GM12865 (cell line): ENCODE measurements at places on chromosomes 2 and 18.

DNA sequence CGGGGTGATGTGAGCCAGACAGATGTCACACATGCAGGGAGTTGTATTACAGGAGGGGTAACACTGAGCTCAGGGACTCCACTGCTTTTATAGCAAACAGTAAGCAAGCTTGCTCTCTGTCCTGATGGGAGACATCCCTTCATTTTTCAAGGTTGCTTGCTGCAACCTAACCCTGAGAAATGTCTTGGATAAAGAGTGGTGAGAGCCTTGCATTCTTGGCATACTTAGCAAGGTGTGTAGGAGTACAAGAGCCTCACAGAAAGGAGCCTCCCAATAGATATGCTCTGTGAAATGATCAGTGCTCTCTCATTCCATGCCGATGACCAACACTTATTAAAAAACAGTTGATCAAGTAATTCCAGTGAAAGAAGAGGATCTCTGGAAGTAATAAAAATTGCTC is 8.1 kb downstream of the PFN4 start:
- no peak for DNase-seq

GRCh38 chr18:57533006-57533867 is 53.3 kb downstream of the FECH start:
- DNase-seq: no peak

- DNase-seq: no peak
Observed at GRCh38 chr2:193505620-193506019, 1310.9 kb upstream of the TMEFF2 start.

DNA sequence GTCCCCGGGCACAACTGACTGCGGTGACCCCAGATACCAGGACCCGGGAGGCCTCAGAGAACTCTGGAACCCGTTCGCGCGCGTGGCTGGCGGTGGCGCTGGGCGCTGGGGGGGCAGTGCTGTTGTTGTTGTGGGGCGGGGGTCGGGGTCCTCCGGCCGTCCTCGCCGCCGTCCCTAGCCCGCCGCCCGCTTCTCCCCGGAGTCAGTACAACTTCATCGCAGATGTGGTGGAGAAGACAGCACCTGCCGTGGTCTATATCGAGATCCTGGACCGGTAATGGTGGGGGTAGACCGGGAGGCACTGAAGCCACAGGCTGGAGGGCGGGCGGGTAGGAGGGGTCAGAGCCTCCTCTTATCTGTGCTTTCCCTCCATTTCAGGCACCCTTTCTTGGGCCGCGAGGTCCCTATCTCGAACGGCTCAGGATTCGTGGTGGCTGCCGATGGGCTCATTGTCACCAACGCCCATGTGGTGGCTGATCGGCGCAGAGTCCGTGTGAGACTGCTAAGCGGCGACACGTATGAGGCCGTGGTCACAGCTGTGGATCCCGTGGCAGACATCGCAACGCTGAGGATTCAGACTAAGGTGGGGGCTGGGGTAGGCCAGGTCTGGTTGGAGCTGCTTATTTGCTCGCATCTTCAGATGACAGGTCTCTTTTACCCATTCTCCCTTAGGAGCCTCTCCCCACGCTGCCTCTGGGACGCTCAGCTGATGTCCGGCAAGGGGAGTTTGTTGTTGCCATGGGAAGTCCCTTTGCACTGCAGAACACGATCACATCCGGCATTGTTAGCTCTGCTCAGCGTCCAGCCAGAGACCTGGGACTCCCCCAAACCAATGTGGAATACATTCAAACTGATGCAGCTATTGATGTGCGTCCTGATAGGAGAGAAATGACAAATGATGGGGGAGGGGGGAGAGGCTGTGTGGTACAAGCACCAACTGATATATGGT is 780 bp downstream of the HTRA2 start:
- peak; percentile 90 for DNase-seq

GRCh38 chr2:34093790-34094189 is 494.7 kb upstream of the FAM98A start:
- peak; percentile 5 for DNase-seq

- peak; percentile 20 for DNase-seq
Observed at GRCh38 chr2:73821669-73822068, 7.1 kb upstream of the STAMBP start.

DNA sequence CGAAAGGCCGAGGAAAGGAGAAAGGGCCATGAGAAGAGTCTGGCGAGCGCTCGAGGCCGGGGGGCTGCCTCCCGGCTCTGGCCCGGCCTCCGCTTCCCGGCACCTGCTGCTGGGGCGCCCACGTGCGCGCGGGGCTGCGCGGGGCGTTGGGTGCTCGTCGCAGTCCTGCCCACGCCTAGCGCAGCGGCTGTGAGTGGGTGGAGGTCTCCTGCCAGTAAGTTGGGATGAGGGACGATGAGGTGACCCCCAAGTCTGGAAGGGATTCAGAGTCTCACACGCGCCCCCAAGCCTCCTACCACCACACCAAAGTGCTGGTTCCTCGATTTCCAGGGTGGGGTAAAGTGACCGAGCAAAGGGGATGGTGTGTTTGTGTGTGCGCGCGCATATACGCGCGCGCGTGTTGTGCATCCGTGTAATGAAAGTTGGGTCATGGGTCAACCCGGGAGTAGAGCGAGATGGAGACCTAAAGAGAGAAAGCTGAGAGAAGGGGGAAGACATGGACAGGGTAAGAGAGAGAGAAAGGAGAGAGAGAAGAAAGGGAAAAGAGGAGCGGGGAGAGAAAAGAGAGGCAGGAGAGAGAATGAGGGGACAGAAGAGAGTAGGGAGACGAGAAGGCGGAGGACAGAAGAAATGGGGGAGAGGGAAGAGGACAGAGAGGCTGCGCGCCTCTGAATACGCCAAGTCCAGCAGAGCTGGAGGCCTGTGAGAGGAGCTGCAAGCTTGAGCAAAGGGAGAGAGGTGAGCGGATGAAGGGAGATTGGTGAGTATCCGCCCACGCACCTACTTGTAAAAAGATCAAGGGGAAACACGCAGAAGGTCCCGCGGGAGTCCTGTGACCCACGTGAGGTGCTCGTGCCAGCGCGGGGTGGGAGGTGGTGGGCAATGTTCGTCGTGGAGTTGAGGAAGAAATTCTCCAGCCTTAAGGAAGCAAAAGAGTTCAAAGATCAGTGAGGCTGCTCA is 1.7 kb upstream of the NETO1 start:
- no peak for DNase-seq

DNA sequence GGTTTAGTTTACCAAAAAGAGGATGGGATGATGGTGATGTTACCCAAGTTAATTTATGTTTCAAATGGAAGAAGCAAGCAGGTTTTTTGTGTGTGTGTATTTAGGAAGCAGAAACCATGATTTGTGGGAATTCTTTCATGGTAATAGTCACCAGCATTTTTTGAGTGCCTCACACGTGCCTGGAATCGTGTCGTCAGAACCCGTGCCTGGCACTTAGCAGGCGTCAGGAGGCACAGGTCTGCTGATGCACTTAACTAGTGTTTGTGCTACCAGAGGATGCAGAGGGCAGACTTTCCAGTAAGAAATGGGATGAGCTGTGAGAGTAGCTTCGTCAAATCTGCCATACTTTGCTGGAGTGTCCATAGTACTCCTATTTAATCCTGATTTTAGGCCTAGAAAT is 41.1 kb downstream of the LYPD6 start:
- DNase-seq: no peak
